CD4-positive, alpha-beta T cell treated with Interleukin-12 subunit alpha and Interleukin-12 subunit beta, for 1 hour (primary cell): ENCODE measurements at places on chromosomes 5 and 9.

- no peak for DNase-seq
Observed at GRCh38 chr9:84300271-84300670, 40.3 kb downstream of the SLC28A3 start.

DNA sequence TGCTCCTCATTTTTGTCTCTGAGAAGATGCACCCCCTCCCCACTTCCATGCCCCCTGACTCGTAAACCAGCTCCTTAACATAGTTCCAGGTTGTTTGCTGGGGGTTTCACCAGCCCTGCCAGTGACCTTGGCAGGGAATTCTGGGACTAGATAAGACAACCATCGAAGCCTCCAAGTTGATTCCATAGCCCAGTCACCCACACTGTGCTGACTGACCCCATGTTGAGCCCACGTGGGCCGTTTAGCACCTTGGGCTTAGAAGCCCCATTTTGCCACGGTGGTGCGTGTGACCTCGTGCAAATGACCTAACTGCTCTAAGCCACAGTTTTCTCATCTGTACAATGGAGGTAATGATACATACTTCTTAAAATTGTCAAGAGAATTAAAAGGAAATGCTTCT lies 24.6 kb downstream of the PSAT1 start:
- no peak for DNase-seq

- DNase-seq = no peak
Observed at GRCh38 chr5:118789366-118789765, 199.0 kb downstream of the DTWD2 start.

- DNase-seq = no peak
Observed at GRCh38 chr5:150461231-150461630, 11.7 kb upstream of the RPS14 start.

DNA sequence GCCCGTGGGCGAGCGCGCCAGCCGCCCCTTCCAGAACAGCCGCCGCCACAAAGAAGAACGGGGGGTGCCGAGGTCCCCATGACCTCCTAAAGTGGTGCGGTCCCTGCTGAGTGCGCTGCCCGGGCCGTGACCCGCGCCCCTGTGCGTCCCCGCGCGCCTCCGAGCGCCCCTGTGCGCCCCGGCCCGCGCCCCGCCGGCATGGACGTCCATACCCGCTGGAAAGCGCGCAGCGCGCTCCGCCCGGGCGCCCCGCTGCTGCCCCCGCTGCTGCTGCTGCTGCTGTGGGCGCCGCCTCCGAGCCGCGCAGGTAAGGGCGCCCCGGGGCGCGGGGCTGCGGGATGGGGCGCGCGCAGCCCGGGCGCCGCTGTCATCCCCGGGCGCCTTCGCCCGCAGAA lies 384 bp downstream of the COL5A1 start:
- no peak for DNase-seq

DNA sequence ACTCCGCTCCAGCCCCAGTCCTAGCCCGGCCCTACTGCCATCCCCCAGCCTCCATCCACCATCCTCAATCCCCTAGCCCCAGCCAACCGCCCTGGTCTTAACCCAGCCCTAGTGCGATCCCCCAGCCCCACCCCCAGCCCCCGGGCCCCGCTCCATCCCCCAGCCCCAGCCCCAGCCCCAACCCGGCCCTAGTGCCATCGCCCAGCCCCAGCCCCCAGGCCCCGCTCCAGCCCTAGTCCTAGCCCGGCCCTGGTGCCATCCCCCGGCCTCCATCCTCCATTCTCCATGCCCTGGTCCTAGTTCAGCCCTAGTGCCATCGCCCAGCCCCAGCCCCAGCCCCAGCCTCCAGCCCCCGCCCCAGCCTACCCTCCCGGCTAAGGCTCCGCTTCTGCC lies 398 bp downstream of the TOR1A start:
- no peak for DNase-seq

DNA sequence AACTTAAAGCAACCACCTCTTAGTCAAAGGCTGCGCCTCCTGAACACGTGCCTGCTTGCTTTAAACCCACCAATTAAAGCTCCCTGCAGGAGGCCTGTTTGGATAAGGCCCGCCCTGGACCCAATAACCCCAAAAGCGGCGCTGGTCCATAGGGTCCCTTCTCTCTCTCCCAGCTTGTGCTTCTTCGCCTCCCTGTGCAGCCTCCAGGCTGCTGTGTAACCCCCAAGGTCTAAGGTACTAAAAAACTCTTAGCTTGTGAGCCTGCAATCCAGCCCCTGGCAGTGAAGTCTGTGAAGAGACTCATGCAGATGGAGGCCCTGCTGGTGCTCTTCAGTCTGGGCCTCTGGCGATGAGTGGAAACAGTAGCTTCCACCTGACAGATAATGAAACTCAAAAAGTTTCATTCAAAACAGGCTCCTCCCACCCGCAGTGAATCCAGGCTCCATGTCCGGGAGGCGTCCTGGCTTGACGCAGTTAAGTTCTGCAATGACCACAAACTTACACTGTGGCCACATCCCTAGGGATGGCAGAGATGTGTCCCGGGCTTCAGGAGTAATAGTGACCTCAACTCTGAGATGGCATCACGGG lies 97.3 kb downstream of the PRRT1B start:
- DNase-seq = no peak

DNA sequence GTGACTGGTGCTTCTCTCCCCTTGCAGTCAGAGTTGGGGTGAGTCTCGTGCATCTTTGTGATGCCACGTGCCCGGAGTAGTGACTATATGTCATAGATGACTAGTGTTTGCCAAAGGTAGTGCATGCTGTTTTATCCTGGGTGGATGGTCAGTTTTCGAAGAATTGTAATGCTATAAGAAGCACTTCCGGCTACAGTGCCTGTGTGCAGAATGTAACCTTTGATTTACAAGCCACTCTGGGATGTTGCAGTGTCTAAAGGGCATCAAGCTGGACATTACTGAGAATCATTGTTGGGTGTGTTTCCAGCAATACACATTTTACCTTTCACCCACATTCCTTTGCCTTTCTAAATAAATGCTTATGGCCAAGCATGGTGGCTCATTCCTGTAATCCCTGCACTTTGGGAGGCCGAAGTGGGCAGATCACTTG lies 16.7 kb downstream of the MVB12B start:
- no peak for DNase-seq

- DNase-seq = no peak
Observed at GRCh38 chr5:78755822-78756429, 107.4 kb upstream of the LHFPL2 start.

GRCh38 chr5:150022158-150022531 lies 21.6 kb downstream of the HMGXB3 start:
- DNase-seq = no peak

DNA sequence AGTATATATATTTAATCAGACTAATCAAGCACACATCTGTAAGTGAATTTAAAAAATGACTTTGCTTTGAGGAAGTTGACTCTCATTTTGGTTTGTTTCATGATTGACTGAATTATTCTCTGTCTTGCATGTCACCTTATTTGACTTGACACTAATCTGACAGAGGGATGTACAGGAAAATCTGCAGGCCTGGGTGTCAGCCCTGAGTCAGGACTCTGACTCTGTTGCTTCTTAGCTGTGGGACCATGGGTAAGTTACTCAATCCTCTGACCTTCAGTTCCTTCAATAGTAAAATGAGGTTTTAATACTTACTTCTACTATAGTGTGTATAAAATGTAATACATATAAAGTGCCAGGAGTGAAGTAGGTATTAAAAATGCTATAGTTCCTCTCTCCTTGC lies 415.9 kb downstream of the ARHGEF28 start:
- no peak for DNase-seq

DNA sequence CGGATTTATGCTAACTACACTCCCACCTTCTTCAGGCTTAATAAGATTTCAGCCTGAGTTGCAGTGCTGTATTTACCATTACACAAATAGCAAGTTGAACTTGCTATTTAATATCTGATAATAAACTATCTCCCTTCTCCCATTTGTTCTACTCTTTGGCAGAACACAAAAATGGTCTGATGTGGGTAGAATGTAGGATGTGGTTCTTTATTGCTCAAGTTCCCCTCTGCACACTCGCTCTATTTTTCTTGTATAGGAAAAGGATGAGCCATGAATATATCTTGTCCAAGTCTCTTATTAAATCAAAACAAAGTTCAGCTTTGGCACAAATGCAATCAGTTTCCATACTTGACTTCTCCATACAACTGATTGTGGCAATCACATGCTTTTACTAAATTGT lies 37.2 kb upstream of the KIF2A start:
- no peak for DNase-seq

GRCh38 chr5:30749971-30750370 lies 443.5 kb upstream of the CDH6 start:
- DNase-seq = no peak

DNA sequence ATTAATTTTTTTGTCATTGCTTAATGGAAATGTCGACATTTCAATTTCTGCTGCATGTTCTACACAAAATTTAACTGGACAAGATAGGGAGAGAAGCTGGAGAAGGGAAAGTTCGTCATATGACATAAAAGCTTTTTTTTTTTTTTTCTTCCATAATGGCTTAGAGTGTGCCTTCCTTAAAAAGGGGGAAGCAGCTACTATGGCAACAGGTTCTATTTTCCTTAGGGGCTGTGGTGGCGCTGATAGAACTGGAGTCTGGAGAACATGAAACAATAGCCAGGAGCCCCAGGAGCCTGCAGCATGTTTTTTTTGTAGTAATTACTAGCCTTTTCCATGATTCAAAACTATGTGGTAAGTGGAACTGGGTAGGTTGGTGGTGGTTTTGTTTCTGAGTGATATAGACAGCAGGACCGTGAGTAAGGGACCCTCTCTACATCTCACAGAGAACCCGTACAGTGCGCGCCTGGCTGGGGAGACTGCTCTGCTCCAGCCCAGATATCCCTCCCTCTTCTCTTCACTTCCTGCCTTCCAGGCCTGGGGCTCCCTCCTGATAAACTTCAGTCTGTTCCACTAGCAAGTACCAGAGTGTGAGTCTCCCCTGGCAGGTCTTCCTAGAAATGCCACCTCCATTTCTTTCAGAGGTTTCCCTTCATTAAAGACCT lies 301.6 kb downstream of the NR3C1 start:
- DNase-seq = no peak

DNA sequence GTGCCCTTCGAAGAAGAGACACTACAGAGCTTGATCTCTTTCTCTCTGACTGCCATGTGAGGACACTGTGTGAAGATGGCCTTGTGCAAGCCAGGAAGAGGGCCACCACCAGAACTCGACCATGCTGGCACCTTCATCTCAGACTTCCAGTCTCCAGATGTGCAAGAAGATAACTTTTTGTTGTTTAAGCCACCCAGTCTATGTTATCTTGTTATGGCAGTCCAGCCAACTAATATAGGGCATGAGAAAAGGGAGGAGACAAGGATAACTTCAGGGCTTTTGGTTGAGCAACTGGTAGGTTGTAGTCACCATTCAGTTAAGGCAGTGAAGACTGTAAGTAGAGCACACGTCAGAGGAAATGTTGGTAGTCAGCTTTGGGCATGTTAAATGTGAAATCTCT lies 515.5 kb downstream of the CSNK1G3 start:
- no peak for DNase-seq

DNA sequence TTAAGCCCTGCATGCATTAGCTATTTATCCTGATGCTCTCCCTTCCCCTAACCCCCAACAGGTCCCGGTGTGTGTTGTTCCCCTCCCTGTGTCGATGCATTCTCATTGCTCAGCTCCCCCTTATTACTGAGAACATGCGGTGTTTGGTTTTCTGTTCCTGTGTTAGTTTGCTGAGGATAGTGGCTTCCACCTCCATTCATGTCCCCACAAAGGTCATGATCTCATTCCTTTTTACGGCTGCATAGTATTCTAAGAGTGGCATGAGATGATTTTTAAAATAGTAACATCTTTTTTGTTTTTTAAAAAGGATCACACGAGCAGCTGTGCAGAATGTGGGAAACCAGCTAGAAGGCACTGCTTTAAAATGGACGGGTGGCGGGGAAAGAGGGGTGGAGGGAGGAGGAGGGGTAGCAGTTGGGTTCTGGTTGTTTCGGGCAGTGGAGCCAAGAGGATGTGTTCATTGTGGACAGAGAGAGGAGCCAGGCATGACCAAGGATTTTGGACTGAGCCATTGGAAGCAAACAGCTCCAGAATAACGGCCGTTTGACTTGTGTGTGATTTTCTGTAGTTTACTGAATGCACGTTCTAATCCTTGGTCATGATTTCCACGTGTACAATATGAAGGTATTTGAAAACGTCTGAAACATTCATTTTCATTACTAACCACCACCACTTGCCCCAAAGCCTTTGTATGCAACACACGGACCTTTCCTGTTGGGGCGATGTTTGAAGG lies 1.7 kb upstream of the TENT4A start:
- DNase-seq = no peak

DNA sequence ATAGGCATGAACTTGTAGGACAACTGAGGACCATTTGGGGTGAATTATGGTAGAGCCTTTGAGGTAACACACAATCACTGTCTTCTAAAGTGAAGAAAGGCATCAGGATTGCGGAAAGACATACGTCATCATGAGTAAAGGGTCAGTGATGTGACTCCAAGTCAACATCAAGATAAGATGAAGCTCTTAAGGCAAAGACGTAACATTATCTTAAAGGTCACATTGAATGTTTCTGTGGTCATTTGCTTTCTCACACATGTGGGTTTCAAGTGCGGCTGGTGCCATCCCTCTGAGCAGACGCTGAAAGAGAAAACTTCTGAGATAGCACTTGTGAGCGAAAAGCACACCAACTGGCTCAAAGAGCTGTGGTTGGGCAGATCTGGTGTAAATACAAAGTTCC lies 63.3 kb upstream of the GRAMD2B start:
- no peak for DNase-seq

DNA sequence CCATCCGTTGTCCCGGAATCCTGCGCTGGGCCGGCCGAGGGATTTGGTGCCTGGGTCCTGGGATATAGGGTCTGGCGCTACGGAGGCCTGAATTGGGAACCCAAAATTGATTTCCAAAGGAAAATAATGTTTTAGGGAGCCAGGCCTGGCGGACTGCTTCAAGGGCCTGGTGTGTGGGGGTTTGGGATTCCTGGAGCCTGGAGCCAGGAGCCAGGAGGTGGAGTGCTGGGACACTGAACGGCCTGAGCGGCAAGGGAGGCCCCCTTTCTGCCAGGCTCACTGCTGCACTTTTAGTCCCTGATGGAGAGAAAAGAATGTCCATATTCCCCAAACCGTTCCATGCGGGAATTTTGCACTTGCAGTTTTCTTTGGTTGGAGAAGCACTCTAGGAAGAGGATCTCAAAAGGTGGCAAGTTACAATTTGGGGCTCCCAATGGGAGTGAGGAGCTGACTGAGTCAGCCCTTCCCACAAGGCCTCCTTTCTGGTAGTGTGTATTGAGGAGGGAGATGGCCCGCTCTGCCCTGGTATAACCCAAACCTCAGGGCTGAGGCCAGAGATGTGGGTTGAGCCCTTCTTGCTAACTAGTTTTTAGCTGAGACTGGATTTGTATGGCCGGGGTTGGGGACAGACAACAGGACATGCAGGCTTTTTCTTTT lies 2.2 kb downstream of the LMX1B start:
- no peak for DNase-seq

DNA sequence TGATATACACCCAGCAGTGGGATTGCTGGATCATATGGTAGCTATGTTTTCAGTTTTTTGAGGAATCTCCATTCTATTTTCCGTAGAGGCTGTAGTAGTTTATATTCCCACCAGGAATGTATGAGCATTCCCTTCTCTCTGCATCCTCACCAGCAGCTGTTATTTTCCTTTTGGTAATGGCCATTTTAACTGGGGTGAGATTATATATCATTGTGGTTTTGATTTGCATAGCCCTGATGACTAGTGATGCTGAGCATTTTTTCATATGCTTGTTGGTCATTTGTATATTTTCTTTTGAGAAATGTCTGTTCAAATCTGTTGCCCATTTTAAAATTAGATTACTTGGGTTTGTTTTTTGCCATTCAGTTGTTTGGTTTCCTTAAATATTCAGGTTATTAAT lies 11.2 kb upstream of the PPIC start:
- DNase-seq = no peak
